ENCODE measurements at places on chromosomes 3 and 15.

- DNase-seq, result no peak
Measured at GRCh38 chr3:101940521-101941317, 91.4 kb downstream of the NFKBIZ start.

DNA sequence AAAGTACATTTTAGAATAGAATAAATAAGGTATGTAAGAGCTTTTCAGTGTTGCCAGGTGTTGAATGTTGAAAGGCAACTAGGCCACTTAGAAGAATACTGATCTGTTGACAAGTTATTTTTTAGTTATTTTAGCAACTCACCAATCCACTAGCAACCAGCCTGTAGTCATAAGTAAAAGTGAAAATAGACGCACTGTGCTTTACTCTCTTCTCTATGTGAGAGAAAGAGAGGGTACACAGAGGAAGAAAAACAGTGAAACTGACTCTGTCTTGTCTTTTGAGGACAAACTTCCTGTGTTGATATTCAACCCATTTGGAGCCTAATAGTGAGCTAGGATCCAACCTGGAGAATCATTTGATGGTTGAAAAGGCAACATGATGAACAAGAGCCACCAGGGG lies 327.1 kb upstream of the GOLIM4 start:
- no peak for DNase-seq

- DNase-seq, result no peak
Measured at GRCh38 chr3:70980646-70981170, 602.8 kb downstream of the FOXP1 start.

DNA sequence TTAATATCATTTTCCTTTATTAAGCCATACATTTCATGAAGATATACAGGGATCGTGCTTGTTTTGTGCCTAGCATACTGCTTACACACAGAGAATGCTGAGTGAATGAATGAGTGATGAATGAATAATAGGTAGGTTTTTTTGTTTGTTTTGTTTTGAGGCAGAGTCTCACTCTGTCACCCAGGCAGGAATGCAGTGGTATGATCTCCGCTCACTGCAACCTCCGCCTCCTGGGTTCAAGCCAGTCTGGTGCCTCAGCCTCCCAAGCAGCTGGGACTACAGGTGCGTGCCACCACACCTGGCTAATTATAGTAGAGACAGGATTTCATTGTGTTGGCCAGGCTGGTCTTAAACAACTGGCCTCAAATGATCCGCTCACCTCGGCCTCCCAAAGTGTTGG lies 400.0 kb downstream of the ROBO1 start:
- no peak for DNase-seq

DNA sequence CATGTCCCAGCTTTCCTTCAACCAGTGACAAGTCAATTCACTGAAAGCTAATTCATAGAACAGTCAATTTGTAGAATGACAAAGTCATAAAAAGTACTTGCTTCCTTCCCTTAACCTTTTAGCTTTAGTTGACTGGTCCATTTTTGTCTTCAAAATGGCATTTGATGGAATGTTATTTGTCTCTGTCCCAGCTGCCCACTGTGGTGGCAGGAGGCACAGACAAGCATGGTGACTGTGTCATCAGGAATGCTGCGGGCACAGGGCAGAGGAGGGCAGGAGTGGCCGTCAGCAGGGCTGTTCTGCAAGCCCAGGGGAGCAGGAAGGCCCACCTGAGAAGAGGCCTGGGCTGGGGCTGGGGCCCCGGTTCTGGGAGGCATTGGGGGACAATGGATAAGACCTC lies 10.0 kb downstream of the IQSEC1 start:
- no peak for DNase-seq

GRCh38 chr3:112802338-112802737 lies 44.3 kb downstream of the CD200R1L start:
- no peak for DNase-seq

GRCh38 chr15:95995375-95996168 lies 334.9 kb upstream of the NR2F2 start:
- DNase-seq, result no peak

- DNase-seq, result no peak
Measured at GRCh38 chr3:4977001-4977852, 2.0 kb upstream of the BHLHE40 start.

GRCh38 chr3:64483467-64483866 lies 204.3 kb downstream of the ADAMTS9 start:
- DNase-seq, result no peak

DNA sequence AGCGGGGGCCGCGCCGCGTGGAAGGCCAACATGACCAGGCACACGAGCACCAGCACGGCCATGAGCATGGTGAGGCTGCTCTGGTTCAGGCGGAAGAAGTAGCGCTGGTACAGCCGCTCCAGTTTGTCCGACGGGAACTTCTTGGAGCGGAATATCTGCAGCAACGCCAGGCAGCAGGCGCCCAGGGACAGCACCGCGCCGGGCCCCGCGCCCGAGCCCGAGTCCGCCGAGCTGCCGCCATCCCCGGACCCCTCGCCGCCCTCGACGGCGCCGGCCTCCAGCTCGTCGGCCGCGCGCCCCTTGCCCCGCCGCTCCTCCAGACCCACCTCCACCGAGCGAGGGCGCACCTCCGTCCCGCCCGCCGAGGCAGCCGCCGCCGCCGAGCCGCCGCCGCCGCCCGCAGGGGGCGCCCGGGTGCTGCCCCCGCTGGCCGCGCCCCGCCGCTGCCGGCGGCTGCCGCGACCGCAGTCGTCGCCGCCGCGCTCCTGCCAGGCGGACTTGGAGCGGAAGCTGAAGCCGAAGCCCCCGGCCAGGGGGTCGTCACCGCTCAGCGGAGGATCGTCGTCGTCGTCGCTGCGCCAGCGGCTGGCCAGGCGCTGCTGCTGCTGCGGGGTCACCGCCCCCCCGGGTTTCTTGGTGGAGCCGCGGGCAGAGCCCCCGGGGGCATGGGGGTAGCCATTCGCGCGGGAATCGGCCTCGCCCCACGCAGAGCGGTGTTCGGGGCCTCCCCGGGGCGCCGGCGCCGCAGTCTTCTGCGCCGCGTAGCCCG lies 957 bp downstream of the ADCY5 start:
- peak; percentile 15 for DNase-seq

GRCh38 chr3:10723991-10724390 lies 92.0 kb upstream of the SLC6A11 start:
- DNase-seq, result no peak

DNA sequence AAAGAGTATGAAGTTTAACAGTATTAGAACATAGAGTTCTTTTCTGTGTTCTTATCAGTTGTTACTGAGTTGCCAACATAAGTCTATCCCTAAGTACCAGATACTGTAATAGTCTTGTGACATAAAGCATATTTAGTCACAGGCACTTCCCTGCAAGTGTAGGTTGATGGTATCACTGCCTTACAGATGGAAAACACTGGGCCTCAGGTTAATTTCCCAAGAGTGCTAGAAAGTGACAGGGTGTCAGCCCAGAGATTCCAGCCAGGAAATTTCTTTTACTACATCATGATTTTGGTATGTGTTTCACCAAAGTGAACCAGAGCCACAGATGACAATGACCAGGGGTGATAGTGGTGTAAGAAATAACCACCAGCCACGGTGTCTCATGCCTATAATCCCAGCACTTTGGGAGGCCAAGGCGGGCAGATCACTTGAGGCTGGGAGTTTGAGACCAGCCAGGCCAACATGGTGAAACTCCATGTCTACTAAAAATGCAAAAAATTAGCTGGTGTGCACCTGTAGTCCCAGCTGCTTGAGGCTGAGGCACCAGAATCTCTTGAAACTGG lies 3.2 kb downstream of the EIF1B start:
- no peak for DNase-seq

DNA sequence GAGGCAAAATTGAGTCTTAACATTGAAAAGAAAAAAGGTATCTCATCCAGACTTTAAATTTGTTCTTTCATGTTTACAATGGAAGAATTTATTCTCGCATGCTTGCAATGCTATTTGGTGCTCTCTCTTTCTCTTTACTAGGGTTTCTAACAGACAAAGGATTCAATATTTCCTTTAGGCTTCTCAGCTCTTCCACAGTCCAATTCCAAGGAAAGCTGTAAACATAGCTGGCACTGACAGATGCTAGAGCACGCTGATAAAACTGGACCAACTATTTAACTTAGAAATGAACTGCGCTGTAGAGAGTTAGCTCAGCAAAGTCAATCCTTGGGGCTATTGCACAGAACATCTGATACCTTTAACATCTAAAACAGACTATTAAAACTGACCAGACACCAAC lies 81.3 kb downstream of the PDZRN3 start:
- no peak for DNase-seq

DNA sequence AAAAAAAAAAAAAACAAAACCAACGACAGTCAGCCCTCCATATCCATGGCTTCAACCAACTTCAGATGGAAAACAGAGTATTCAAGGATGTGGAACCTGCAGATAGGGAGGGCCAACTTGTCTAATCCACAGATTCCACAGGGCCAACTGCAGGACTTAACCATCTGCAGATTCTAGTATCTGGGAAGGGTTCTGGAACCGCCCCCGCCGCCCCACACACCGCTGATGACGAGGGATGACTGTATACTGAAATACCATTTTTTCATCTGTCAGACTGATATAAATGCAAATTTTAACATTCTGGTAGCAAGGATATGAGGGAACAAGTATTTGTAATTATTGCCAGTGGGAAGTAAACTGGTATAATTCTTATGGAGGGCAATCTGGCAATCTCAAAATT lies 29.5 kb downstream of the ADPGK start:
- no peak for DNase-seq

DNA sequence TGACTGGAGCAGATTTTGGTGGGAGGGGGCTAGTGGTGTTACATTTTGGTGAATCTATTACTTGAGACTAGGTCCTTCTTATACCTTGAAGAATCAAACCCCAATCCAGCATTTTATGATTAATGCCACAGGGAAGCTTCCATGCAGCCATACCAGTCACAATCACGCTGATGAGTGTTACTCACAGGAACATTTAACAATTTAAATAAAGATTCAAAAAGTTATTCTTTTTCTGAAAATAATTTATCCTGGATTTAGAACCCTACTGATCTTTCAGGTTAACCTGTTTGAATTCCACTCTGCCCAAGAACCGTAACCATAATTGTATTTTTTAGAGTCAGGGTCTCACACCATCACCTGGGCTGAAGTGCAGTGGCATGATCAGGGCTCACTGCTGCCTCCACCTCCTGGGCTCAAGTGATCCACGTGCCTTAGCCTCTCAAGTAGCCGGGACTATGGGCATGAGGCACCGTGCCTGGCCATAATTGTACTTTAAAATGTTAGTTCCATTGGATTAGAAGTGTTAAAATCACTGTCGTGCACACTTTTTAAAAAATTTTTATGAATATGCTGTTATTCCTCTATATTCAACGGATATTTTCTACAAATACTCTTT lies 929 bp upstream of the MTMR10 start:
- no peak for DNase-seq

DNA sequence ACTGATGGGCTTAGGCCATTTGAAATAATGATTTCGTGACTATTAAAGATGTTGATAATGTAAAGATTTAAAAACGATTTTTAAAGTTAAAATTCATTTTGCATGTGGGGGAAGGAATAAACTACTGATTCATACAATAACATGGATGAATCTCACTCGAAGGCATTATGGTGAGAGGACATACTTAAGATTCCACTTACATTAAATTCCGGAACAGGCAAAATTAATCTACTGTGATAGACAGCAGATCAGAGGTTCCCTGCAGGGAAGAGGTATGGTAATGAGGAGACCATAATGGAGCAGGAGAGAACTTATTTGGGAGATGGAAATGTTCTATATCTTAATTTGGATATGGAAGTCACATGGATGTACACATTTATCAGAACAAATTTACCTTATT lies 28.4 kb upstream of the RAB6B start:
- no peak for DNase-seq

Data from activated CD4-positive, alpha-beta T cell treated with anti-CD3 and anti-CD28 coated beads for 1 hour (primary cell).